ENCODE measurements at places on chromosomes 11 and 22.

DNA sequence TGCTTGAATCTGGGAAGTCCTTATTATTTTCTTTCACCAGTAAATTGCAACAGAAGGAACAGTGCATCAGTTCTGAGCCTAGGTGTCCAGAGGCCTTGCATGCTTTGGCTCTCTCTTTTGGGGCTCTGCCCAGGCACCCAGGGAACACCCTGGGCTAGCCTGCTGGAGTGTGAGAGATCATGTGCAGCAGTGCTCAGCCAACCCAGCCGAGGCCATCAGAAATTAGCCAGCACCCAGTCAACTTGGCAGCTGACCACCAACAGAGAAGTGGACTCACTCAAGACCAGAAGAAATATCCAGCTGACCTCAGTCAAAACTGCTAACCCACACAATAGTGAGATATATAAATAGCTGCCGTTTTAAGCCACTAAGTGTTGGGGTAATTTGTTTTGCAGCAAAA lies 11.2 kb upstream of the P4HA3 start:
- no peak for DNase-seq

DNA sequence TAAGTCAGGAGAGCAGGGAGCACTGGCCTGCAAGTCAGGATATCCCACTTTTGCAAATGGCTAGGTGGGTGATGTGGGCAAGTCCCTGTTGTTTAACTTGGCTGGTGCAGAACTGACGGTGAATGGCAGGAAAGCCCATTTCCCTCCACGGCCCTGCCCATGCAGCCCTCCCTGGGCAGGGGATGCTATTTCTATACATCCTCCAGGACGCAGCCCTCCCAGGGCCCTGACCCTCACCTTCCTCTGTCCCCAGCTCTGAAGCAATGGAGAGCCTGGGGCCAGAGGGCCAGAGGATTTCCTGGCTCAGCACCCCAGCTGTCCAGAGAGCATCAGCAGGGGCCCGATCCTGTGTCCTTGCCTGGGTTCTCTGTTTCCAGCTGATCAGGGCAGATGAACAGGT lies 91.3 kb downstream of the TSPAN18 start:
- DNase-seq: no peak

DNA sequence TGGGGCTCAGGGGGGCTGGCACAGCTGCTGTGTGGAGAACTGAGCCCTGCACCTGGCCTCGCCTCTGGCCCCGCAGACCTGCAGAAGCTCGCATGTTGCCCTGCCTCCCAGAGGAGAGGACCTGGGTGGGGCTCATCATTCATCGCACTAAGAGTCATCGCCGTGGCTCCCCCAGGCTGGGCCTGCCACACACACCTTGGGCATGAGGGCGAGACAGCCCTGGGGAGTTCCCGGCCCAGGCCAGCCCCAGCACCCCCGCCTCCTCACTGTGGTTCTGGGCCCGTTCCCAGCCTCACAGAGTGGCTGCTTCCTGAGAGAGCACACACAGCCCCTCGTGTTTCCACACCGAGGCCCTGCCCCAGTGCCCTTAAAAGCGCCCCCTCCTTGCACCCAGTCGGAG lies 694.6 kb downstream of the TBC1D22A start:
- DNase-seq: no peak

- DNase-seq: no peak
Measured at GRCh38 chr22:46578251-46578823, 40.9 kb upstream of the CELSR1 start.

- DNase-seq: no peak
Measured at GRCh38 chr11:107198490-107199007, 180.3 kb upstream of the GUCY1A2 start.

GRCh38 chr22:23847991-23848864 lies 9.4 kb upstream of the DERL3 start:
- DNase-seq: no peak

DNA sequence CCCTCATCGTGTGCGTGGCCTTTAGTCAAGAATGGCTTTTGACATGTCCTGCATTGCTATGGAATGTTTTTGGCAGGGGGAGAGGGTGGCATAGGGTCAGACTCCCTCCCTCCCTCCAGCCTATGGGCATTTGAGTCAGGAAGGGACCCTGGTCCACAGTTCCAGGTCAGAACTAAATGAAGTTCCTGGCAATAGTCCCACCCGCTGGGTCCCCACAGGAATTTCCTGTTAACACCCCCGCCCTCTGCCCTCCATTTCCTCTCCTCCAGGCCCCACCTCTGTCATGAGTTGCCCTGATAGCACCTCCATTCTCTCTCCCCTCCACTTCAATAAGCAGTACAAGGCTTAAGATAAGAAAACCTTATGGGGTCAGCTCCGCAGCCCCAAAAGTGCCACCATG lies 40.8 kb upstream of the LMO2 start:
- DNase-seq: no peak

- DNase-seq: no peak
Measured at GRCh38 chr22:27816552-27816951, 15.0 kb upstream of the MN1 start.
